ENCODE measurements at places on chromosomes 6 and 20.

- DNase-seq, result no peak
Measured at GRCh38 chr6:124445581-124445980, 516.7 kb upstream of the RNF217 start.

- DNase-seq, result peak; percentile 72
Measured at GRCh38 chr6:132261354-132261753, 139.9 kb downstream of the MOXD1 start.

- no peak for DNase-seq
Measured at GRCh38 chr6:95232446-95232845, 344.9 kb upstream of the MANEA start.

GRCh38 chr20:32470025-32470861, 112.1 kb downstream of the ASXL1 start:
- DNase-seq, result peak; percentile 86

GRCh38 chr6:1612974-1613306, 3.2 kb downstream of the FOXC1 start:
- no peak for DNase-seq

- no peak for DNase-seq
Measured at GRCh38 chr6:84877515-84878210, 113.3 kb upstream of the TBX18 start.

DNA sequence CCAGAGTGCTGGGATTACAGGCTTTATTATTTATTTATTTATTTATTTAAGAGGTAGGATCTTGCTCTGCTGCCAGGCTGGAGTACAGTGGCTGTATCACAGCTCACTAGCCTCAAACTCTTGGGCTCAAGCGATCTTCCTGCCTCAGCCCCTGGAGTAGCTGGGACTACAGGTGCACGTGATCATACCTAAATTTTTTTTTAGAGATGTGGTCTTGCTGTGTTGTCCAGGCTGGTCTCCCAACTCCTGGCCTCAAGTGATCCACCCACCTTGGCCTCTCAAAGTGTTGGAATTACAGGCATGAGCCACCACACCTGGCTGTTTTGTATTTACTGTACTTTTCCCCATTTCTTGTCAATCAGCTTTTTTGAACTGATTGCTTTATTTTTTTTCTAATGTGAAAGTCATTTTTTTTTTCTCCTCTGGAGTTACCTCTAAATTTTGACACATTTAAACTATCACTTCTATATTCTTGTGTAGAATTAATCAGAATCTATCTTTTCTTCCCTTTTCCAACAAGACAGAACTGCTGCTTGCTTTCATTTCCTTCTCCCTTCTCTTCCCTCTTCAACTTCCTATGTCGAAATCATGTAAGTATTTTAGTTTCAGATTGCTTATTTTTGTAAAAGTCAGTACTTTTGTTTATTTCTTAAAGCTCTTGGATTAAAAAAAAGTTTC, 12.0 kb downstream of the PANK2 start:
- no peak for DNase-seq

GRCh38 chr6:150494241-150494640, 105.4 kb upstream of the PLEKHG1 start:
- DNase-seq, result peak; percentile 81

DNA sequence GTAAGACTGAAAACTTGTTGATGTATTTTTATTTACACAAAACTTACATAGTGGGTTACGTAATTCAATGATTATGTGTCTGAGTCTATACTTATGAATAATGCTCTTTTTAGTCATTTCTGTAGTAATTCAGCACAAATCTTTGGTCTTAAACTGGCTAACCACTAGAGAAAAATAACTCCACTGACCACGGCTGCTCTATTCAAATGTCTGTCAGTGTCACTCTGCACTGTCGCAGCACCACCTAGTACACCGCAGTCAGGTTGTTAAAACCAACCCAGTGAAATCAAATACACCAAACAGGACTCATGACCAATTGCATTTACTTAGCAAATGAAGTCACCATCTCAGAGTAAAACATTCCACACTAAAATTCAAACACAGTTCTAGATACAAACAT, 93.5 kb upstream of the CCDC28A start:
- DNase-seq, result no peak

- no peak for DNase-seq
Measured at GRCh38 chr6:53938810-53939209, 144.0 kb downstream of the LRRC1 start.

GRCh38 chr20:49398401-49399144, 83.9 kb downstream of the KCNB1 start:
- no peak for DNase-seq

Data from femur (tissue), 1 donor.